ENCODE measurements at places on chromosomes 7 and 10.

GRCh38 chr10:55374060-55374459 is 573.0 kb upstream of the PCDH15 start:
- no peak for DNase-seq

GRCh38 chr7:17532861-17533404 is 234.5 kb downstream of the AHR start:
- peak; percentile 92 for DNase-seq

DNA sequence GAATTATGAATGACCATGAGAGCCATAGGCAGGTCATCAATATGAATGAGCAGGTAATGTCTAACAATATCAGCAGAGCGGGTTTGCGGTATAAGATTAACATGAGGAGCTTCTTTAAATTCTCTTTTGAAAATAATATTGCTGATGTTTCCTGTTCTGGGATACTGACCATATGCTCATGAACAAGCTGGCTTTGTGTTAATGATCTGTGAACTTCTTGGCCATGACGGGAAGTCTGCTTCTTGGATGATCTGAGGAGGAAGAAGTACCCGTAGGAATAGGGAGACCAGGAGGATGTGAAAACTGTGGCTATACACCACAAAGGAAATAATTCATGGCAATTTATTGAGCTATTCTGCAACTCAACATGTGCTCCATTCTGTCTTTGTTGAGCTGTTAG is 38.6 kb downstream of the ITGA8 start:
- DNase-seq: no peak

- no peak for DNase-seq
These were observed 10.7 kb downstream of the C10orf90 start for GRCh38 chr10:126659750-126660149.

DNA sequence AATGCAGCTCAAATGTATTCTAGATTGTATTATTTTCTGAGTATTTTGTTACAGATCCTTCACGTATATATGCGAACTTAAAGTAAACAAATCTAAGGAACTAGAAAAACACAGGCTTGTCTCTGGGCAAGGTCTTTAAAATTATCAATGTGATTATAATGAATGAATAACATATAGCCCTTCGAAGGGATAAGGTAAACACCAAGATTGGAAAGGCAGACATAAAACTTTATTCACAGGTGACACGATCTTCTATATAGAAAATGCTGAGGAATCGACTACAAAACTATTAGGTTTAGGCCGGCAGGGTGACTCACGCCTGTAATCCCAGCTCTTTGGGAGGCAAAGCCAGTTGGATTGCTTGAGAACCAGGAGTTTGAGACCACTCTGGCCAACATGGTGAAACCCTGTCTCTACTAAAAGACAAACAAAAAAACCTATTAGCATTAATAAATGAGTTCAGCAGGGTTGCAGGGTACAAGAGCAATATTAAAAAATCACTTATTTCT is 80.4 kb downstream of the CNNM2 start:
- DNase-seq: no peak
